Stimulated activated CD4-positive, alpha-beta T cell treated with anti-CD3 and anti-CD28 coated beads, TNF-alpha, amount 100 ng/mL, for 4 hours (primary cell): ENCODE measurements at places on chromosomes 2 and 18.

GRCh38 chr2:228103379-228103778 lies 78.1 kb downstream of the SPHKAP start:
- no peak for DNase-seq

DNA sequence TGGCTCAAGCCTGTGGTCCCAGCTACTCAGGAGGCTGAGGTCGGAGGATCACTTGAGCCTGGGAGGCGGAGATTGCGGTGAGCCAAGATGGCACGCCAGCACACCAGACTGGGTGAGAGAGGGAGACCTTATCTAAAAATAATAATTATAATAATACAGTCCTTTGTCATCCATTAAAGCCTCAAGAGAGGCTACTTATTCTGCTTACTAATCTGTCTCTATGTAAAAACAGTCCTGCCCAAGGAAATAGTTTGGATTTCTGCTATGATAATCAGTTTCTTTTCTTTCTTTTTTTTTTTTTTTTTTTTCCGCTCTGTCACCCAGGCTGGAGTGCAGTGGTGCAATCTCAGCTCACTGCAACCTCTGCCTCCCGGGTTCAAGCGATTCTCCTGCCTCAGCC lies 228.3 kb downstream of the C1D start:
- no peak for DNase-seq

- no peak for DNase-seq
These were observed 31.7 kb upstream of the SELENOI start for GRCh38 chr2:26314243-26314642.

- no peak for DNase-seq
These were observed 688 bp upstream of the WDR33 start for GRCh38 chr2:127811397-127812321.

GRCh38 chr2:20170704-20171250 lies 54.2 kb downstream of the SDC1 start:
- no peak for DNase-seq

DNA sequence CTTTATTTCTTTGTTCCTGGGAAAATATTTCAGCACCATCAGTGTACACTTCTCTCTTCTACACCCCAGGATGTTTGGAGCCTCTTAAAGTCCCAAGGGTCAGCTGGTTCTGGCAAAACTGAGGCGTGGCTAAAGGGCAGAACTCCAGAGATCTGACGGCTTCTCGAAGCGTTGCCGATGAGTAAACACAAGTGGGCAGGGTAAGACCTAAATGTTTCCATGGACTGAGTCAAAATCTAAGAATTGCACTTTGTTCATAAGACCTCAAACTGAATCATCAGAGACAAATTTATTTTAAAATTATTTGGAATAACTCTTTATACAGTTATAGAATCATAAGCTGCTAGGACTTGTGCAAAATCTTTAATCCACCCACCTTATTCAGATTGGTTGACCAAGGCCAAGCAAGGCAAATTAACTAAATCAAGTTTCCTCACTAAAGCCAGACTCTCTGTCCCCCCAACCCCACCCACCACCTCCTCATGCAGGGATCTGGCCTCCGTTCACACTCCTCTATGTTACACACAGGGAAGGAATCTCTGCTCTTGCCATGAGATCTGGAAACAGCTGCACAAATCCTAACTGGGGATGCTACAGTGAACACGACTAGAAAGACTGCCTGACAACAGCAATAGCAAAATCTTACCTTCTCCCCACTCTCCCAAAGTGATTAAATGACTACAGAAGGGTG lies 342.6 kb upstream of the KLHL29 start:
- no peak for DNase-seq

- no peak for DNase-seq
These were observed 342.0 kb upstream of the DLGAP1 start for GRCh38 chr18:4797002-4797685.

DNA sequence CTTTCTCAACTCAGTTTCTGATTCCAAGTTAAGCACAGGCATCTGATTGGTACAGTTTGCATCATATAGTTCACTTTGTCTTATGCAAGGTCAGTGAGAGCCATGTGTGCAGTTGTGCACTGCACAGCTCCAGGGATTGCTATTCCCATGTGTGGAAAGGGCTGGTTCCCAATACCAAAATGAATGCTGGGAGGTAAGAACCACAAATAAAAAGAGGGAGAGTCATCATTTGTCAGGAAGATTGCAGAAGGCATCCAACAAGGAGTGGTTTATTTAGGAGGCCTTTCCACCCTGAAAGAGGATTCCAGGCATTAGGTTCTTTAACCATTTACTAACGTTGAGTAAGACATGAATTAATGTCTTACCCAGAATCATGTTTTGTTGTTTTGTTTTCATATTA lies 141.2 kb upstream of the ST6GAL2 start:
- DNase-seq: no peak

GRCh38 chr2:157933160-157933920 lies 57.2 kb upstream of the ACVR1 start:
- no peak for DNase-seq

DNA sequence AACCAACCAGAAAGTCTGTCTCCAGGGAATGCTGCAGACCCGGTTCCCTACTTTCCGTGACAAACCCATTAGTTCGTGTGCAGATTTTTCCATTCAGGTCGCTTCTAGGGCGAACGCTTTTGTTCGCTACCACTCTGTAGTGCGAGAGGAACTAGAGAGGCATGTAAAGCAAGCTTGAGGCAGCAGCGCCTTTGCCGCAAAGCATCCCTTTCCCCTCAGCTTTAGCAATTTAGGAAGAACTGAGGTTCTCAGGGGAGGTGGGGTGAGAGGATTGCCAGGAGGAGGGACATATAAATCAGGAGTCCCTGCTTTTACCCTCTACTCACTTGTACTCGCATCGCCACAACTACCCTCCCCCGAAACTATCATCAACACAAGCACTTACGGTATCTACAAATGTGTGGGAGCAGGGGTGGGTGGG lies 748 bp upstream of the ZNF804A start:
- no peak for DNase-seq

- peak; percentile 1 for DNase-seq
These were observed 200.6 kb upstream of the RASGRP3 start for GRCh38 chr2:33275689-33276444.

- no peak for DNase-seq
These were observed 139.0 kb downstream of the GULP1 start for GRCh38 chr2:188430705-188431104.

DNA sequence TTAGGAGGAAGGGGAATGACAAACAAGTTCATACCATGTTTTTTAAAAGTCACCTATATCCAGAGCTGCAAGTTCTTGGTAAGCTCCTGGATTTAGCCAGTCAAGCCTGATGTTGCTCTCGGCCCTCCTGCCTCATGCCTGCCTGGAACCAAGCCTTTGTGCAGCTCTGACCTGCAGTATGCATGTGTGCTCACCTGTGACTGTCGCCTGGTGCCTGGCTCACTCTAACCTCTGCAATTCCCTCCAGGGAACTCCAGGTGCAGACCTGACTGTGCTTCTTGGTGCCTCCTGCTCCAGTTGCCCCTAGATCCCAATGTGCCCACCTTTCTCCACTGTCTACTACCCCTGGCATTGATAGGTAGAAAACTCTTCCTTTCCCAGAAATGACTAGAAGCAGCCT lies 85.1 kb upstream of the ZBTB14 start:
- DNase-seq: no peak

GRCh38 chr2:128594953-128595677 lies 276.4 kb upstream of the HS6ST1 start:
- no peak for DNase-seq

- DNase-seq: no peak
These were observed 57.8 kb downstream of the CD8B2 start for GRCh38 chr2:106545007-106545406.

DNA sequence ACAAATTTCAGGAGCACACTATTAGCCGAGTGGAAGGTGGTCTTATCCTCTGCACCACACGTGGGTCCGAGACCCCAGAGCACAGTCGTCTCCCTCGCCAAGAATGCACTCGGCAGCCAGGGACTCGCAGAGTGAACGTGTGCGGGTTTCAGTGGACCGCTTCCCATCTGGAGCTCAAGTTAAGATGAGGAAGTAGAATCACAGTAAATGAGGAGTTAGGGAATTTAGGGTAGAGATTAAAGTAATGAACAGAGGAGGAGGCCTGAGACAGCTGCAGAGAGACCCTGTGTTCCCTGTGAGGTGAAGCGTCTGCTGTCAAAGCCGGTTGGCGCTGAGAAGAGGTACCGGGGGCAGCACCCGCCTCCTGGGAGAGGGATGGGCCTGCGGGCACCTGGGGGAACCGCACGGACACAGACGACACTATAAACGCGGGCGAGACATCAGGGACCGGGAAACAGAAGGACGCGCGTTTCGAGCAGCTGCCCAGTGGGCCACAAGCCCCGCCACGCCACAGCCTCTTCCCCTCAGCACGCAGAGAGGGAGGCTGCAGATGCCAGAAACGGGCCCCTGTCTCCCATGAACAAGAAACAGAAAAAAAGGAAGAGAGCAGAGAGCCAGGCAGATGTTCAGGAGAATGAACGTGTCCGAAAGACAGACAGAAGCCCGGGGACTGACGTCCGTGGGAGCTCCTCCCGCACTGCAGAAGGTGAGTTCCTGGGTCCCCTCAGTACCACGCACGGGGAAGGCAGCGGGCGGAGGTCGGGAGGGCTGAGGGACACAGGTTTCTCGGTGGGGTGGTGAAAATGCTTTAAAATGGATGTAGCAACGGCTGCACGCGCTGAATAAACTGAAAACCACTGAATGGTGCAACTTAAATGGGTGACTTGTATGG lies 5.4 kb upstream of the KCNG2 start:
- DNase-seq: no peak

GRCh38 chr18:2173486-2173885 lies 397.8 kb downstream of the METTL4 start:
- no peak for DNase-seq

DNA sequence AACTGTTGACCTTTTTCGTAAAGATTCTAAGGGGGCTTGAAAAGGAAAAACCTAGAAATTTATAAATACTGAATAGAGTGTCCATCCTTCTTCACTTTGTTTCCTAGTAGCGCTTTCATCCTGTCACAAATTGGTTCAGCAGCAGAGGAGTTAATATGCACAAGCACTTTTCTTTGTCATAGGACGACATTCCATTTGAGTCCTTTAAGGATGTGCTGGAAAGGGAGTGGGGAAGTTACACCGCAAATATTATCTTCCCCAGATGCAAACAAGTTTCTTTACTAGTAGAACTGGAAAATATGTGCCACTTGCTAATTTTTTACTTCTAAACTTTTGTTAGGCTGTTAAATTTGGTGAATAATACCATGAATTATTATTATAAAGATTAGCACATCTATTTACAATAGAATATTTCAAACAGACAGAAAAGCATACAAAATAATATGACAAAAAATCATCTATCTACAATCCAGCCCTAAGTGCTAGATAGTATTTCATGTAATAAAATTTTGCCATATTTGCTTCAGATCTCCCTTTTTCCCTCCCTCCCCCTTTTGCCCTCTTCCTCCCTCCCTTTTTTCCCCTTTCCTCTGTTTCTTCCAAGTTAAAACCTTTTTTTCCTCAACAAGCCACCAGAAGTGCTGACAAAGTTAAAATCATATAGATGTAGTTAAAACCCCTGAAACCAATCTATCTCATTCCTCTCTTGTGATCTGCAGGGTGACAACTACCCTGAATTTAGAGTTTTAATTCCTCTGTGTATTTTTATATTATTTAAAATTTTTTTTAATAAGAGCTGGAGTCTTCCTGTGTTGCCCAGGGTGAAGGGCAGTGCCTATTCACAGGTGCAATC lies 50.5 kb upstream of the MAP4K3 start:
- no peak for DNase-seq

GRCh38 chr2:48717846-48718245 lies 37.7 kb downstream of the LHCGR start:
- no peak for DNase-seq

DNA sequence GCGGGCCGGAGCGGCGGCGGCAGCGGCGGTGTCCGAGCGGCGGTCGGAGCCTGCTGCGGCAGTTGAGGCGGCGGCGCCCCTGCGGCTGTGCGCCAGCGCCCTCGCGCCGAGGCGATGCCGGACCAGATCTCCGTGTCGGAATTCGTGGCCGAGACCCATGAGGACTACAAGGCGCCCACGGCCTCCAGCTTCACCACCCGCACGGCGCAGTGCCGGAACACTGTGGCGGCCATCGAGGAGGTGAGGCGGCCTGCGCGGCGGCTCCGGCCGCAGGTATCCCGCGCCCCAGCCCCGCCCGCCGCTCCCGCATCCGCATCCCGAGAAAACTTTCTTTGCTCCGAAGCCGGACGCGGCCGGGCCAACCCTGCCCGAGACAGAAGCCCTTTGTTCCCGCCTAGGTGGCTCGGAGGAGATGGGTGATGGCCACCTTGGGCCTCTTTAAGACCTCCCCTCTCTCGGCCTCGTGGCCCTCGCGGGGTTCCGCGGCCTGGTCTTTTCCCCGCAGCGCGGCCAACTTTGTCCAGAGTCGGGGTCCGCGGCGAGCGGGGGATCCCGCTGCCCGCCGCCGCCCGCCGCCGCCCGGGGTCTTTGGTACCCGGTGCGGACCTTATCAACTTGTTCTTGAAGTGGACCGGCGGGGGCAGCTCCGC lies 504 bp downstream of the ASAP2 start:
- DNase-seq: peak; percentile 8

DNA sequence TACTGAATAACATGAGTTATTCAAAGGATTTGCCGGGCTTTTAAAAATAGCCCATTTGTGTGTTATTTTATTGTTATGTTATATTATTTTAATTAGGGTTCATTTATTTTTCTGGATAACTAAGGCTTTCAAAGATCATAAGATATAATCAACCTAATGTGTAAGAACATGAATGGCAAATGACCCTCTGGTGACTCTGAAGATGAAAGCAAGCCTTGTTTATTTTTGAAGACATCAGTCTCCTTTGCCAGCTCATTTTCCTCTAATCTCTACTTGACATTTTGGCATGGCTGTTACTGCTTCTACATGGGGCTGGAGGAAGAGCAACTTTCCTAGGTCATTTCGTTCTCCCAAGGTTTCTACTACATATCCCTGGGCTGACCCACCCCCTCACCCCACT lies 10.6 kb downstream of the FAP start:
- DNase-seq: no peak

- DNase-seq: no peak
These were observed 39.5 kb upstream of the SLC14A1 start for GRCh38 chr18:45684341-45685115.

GRCh38 chr2:628651-629050 lies 48.6 kb downstream of the TMEM18 start:
- DNase-seq: no peak

DNA sequence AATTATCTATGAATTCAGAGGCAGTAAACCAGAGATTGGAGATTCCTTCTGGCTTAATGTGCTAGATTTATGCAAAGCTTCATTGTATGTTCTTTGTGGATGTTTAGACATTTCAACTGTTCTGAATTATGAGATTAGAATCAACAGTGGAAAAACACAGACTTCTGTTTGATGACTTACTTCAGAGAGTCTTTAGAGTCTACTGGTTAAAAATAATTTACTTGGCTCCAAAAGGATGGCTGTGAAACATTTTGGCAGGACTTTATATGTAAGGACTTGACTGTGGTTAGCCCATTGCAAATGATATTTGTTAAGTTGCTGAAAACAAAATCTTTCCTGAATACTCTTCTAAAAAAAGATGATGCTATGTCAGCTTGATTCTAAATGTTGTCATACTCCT lies 25.5 kb upstream of the LRRC30 start:
- DNase-seq: no peak

GRCh38 chr2:20465716-20466394 lies 19.0 kb downstream of the RHOB start:
- no peak for DNase-seq
